ENCODE measurements at places on chromosomes 2 and 18.

GRCh38 chr2:150088538-150088937 lies 398.9 kb downstream of the RND3 start:
- DNase-seq = no peak

DNA sequence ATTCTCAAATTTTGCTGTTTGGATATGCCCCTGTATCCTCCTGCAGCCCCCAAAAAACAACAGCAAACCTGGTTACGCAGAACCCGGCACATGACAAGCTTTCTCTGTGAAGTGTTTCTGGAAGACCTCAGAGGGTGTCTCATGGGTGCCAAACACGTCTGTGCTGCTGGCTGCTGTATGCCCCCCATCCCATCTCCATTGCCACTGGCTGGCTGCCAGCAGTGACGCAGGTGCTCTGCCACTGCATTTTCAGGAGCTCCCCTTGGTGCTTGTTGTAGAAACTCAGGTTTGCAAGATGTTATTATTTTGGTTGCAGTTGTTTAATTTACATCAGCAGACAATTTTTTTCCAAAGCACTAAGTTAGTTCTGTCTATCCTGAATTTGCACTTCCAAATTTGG lies 166.4 kb upstream of the FANCL start:
- no peak for DNase-seq

- DNase-seq = no peak
Measured at GRCh38 chr2:164784376-164784775, 57.2 kb downstream of the COBLL1 start.

DNA sequence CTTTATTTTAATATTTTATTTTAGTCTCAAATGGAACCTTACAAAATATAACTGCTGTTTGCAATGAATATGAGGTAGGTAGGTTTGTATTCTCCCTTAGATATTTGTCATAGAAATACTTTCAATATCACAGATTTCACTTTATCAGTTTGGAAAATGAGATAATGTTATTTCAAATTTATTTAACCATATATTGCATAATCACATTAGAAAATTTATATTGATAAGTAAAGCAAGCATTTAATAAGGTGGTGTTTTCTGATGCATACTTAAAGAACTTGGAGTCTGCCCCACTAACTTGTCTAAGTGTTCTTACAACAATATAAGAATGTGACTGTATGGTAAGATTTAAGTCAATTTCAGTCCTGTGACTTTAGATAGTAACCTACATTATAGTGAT lies 85.1 kb downstream of the UBE2E3 start:
- DNase-seq = no peak

GRCh38 chr2:41710944-41711343 lies 336.9 kb upstream of the PKDCC start:
- no peak for DNase-seq

- DNase-seq = no peak
Measured at GRCh38 chr2:178811901-178812300, 4.7 kb upstream of the TTN start.

- DNase-seq = no peak
Measured at GRCh38 chr2:144535300-144535699, 15.4 kb upstream of the ZEB2 start.

- no peak for DNase-seq
Measured at GRCh38 chr2:196966061-196966460, 39.6 kb upstream of the PGAP1 start.

- DNase-seq = no peak
Measured at GRCh38 chr2:173990245-173990644, 25.1 kb upstream of the SP3 start.

DNA sequence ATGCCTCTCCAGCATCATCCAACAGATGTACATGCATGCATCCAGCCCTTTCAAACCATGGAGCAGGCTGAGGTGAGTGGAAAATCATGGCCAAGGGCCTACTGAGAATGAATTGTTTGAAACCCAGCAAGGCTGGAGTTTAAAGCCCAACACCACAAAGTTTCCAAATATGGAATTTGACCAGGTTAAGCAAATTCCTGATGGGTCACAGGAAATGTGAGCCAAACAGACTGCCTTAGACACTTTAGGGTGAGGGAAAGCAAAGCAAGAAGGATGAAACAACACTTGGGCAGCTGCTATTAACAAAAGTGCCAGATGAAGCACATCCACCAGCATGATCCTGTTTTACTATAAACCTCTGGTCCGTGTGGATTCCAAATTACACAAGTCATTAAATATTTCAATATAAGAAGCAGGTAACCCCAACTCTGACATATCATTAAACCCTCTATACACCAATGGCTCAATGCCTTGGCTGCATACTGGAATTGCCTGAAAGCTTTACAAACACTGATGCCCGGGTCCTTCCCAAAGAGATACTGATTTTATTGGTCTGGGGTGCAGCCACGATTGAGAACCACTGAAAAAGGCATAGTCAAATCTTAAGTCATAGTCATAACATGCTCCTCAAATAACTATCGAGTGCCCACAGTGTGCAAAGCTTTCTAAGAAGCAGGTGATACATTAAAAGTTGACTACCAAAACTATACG lies 9.1 kb downstream of the KLF7 start:
- DNase-seq = no peak

DNA sequence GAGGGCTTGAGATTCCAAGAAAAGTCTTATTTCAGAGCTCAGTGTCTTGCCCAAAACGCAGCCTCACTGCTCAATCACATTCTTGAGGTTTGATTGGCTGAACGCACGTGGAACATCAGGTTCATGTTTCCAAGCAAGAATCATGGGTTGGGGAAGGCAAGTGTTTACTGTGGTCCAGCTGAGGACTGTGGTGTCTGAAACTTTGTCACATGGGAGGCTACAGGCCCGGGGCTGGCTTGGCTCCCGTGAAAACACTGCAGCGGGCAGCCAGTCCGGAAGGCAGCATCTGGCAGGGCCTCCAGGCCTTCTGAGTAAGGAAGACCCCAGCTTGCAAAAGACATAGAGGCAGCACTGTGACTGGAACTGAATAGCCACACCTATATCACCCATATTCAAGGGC lies 84.7 kb downstream of the POLR1A start:
- no peak for DNase-seq

- no peak for DNase-seq
Measured at GRCh38 chr2:59726228-59727120, 827.0 kb downstream of the BCL11A start.

- DNase-seq = no peak
Measured at GRCh38 chr18:13471198-13471845, 252.8 kb downstream of the LDLRAD4 start.

DNA sequence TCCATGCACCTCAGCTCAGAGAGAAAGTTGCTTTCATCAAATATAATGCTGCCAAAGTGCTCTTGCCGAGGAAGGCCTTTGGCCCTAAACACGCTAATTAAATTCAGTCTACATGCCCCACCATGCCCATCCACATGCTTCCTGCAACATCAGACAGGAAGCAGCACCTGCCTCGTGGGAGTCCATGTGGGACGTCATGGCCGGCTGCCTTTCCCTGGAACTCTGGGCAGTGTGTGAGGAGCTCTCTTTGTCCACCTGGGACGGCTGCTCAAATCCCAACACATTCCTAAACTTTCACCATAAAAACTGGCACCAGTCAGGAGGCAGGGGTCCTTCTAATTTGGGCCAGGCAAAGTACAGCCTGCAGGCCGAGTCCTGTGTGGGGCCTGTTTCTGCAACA lies 23.1 kb downstream of the FAM178B start:
- no peak for DNase-seq

DNA sequence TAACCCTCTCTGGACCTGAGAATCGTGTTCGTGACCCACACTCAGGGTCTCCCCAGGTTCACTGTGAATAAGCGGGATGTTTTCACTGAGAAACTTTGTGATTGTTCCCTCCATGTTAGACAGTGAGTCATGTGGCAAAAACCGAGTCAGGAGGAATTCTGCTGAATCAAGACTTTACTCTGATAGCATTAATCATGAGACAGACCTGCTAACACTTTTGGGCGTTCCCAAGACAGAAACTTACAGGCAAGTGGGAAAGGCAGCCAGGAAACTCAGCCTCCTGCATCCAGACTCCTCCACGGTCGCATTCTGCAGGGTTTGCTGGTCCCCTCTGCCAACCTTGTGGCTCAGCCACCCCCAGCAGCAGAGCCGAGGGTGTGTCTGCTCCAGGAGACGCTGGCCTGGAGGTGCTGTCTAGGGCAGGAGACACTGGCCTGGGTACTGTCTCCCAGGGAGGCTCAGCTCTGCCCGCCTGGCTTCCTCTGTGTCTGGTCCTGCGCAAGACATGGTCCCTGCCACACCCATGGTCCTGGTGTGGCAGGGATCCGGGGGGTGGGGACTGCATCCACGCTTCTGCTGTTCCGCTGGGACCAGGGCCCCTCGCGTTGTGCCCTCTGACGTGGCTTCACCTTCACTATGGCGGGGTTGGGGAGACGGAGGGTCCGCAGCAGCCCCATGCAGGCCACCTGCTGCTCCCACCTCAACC lies 177.4 kb downstream of the TWIST2 start:
- no peak for DNase-seq

DNA sequence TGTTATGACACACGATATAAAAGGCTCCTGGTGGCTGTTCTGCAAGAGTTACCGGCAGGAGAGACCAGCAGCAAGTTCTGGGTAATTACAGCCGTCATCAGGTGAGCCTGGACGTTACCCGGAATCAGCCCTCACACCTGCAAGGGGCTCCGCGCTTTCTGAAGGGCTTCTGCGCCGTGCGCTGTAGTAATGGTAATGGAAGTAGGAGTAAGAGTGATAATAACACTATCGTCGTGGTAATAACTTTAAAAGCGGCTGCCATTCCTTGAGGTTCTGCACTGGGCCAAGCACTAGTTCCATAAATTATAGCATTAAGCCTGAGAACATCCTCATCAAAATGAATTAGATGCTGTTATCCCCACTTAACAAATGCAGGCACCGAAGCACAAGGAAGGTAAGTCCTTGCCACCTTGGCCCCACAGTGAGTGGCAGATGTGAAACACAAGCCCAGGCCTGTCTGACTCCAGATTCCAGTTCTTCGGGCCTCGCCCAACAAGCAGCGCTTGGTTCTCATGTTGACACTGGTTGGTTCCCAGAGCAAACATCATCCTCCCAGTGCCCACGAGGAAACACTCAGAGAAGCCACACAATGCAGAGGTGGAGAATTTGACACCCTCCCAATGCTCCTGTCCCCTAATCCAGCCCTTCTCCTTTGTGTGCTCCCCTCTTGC lies 205.2 kb downstream of the EIPR1 start:
- no peak for DNase-seq

- no peak for DNase-seq
Measured at GRCh38 chr2:152493945-152494528, 159.1 kb downstream of the FMNL2 start.

DNA sequence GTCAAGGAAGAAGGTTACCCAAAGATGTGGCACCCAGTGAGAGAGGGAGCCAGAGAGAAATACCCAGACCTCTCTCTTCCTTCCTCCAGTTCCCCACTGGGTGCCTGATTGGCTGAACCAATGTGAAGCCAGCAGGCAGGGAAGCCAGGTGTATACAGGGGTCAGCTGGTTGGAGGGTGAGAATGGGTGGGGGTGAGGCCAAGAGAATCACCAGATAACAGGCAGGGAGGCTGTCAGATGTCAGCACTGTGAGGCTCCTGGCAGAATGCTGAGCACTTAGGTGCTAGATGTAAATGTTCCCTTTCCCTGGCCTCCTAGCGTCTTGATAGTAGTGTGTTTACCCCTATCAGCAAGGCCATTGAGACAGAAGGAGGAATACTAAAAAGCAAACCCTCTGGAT lies 104.0 kb upstream of the MGAT5 start:
- no peak for DNase-seq

GRCh38 chr2:55252832-55253231 lies 16.2 kb downstream of the MTIF2 start:
- DNase-seq = no peak

DNA sequence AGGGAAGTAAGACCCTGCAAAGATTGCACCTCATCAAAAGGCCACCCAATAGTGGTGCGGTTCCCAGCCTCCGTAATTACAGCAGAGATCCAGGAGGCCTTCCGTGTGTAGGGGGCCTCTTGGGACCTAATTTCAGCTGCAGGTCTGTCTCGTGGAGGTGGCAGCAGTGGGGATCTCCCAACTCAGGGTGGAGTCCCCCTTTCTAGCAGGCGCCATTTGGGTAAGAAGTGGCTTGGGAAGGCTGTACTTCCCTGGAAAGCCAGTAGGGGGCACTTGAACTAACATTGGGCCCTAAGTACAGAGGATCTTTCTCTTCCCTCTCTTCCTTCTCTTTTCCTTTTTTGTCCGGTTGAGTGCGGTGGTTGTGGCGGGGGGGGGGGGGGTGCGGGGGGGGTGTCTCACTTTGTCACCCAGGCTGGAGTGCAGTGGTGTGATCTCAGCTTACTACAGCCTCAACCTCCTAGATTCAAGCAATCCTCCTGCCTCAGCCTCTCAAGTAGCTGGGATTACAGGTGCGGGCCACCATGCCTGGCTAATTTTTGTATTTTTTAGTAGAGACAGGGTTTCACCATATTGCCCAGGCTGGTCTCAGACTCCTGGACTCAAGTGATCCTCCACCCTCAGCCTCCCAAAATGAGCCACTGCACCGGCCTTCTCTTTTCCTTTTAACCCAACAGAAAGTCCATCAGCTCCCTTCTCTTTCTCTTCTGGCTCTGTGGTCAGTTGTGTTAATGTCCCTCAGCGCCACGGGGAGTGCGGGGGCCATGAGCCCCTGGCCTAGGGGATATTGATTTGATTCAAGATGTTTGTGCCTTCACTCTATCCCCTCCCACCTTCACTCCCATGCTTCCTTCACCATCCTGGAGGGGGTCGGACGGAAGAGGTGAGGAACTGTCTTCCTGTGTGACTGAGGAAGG lies 32.0 kb downstream of the CENPO start:
- no peak for DNase-seq

DNA sequence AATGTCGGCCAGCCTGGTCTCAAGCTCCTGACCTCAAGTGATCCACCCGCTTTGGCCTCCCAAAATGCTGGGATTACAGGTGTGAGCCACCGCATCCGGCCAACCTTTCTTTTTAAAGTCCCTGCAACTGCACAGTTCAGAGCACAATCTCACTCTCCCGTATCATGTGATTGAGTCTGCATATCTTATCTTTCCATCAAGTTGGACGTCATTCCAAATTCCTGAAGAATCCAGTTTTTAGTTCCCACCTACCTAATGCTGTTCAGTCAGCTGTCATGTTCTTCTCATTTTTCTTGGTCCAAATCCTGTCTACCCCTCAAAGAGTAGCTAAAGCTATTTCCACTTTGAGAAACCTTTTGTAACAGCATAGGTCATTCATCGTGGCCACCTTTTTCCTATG lies 110.8 kb upstream of the FBXO11 start:
- DNase-seq = no peak

- no peak for DNase-seq
Measured at GRCh38 chr18:76573325-76574025, 78.4 kb upstream of the ZNF516 start.

DNA sequence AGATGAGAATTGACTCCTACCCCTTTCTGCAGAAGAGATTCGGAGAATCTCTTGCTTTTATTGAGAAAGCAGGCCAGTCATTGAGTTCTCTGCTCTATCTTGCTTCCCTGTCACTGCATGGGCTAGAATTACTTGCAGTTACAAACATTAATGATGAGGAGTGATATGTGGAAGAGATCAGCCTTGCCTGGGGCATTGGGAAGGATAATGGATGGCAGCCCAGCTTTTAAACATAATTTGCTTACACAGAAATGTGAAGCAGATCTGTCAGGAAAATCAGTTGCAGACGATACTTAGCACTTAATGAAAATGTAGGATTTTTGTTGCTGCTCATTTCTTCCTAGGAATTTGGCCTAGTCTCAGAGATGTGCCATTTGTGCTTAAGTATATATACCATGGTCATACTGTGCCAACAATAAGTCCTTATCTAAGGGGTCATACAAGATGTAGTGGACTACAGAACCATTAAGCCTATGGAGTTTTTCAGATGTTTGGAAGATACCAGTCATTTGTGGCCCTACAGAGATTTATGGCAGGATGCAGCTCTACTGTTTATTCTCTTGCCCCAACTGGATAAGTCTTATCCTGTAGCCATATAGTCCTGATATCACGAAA lies 92.7 kb downstream of the XRCC5 start:
- no peak for DNase-seq
